ENCODE measurements at places on chromosomes 7 and 10.

DNA sequence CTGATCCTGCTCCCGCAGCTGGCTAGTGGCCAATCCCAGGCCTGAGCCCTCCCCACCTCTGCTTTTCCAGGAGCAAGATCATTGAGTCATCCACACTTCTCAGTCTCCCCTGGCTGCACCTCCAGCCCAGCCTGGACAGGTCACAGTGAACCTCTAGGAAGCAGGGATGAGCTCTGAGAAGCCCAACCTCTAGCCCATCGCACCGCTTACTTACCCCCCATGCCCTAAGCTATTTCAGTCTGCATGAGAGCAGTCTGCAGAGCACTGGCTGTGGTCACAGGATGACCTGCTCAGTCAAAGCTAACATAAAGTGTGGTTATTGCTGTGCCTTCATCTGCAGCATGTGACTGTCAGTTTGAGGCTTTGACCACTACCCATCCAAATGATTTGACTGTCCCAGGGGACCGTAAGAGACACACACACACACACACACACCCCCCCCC is 129.2 kb downstream of the SORBS1 start:
- no peak for DNase-seq

- no peak for DNase-seq
Measured at GRCh38 chr10:81969136-81969535, 94.1 kb downstream of the NRG3 start.

DNA sequence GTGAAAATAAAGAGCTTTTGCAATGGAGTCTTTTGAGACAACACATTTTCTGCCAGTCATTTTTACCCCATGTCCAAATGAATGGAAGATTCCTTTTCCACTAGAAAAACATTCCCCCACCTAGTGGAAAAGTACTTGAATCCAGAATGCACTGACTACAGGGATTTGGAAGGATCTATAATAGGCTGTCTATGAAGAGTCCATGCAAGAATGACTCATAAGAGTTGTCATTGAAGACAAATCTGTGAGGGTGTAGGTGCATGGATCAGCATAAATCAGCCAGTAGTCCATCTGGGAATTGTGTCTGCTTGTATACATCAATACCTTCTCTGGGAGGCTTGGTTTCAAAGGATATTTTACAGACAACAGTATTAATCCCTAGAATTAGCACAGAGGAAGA is 32.5 kb upstream of the TRUB1 start:
- no peak for DNase-seq

DNA sequence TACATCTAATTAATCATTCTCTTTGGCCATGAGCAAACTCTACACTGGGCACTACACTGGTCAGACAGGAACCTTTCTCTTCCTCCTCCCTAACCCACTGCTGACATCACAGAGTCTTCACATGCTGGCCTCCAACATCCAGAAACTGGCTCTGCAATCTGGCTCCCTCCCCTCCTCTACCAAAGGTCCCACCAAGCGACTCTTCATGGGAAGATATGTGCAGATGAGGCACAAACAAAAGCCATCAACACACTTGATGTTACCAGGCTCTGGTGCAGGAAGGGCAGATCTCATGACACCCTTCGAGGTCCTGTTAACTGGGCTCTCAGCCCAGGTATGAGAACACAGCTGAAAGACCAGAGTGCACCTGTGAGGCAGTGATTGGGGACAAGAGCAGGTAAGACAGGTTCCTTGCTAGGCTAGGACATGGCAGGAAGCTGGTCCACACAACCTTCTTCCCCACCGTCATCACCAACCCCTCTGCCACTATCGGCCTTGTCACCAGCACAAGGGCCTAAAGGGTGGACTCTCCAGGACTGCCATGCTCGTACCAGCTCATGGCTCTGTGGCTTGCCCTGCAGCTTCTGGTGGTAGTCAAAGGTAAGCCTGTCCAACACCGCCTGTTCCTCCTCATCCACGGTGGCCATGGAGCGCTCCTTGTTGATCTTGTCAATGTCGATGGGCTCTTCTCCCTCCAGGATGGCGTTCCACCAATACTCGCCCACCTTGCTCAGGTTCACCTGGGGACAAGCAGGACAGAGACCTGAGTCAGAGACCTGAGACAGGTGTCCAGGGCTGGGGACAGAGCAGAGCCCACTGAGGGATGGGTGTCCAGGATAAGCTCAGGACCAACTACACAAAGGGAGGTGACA is 66.6 kb upstream of the CAMK2B start:
- DNase-seq = no peak

GRCh38 chr10:29671228-29671780 is 36.5 kb upstream of the SVIL start:
- DNase-seq = no peak

GRCh38 chr10:52639652-52640051 is 132.9 kb downstream of the MBL2 start:
- no peak for DNase-seq

- DNase-seq = no peak
Measured at GRCh38 chr7:94683066-94683465, 27.1 kb upstream of the SGCE start.

DNA sequence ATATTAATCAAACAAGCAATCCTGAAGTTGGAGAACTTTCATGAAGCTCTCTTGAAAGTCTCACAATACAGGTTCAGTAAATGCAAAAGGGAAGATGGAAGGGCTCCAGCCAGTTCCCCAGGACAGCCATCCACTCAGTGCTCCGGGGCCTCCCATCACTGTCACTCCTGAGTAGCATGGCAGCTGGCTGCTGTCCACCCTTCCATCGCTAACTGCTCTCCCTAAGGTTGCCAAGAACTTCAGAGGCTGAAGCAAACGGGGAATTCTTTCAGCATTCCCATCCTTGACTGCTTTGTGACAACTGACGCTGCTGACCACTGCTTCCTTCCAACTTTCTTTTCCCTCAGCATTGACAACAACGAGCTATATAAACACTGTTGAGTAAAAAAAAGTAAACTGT is 69.1 kb downstream of the VPS41 start:
- DNase-seq = no peak

- no peak for DNase-seq
Measured at GRCh38 chr10:85741626-85742300, 624.8 kb downstream of the GRID1 start.

GRCh38 chr10:78547397-78547796 is 513.7 kb downstream of the RPS24 start:
- DNase-seq = no peak

DNA sequence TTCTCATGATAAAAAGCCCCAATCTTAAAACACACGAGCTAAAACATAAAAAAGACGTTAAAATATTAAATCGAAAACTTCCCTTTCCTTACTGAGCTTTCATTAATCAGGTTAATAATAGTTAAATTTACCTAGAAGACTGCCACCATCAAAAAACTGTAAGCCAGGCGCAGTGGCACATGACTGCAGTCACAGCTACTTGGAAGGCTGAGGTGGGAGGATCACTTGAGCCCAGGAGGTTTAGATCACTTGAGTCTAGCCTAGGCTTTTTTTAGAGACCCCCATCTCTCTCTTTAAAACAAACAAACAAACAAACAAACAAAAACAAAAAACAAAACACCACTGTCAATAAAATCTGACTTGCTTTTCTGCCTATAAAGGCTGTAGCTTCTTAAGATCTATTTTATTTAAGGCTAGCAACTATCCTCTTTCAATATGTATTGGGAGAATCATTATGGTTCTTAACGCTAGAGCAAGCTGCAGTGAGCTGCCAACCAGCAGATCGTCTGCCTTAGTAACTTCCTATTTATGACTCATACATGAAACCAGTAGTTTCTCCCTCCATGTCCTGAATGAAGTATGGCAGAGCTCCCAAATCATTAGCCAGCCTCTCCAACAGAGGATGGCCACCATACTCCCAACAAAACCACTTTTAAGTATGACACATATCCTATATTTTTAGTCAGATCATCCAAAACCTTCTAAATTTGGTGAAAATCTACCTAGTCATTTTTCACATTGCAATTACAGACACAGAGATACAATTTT is 163.7 kb downstream of the SRPK2 start:
- DNase-seq = no peak

- DNase-seq = no peak
Measured at GRCh38 chr7:156001496-156002260, 189.4 kb upstream of the SHH start.

DNA sequence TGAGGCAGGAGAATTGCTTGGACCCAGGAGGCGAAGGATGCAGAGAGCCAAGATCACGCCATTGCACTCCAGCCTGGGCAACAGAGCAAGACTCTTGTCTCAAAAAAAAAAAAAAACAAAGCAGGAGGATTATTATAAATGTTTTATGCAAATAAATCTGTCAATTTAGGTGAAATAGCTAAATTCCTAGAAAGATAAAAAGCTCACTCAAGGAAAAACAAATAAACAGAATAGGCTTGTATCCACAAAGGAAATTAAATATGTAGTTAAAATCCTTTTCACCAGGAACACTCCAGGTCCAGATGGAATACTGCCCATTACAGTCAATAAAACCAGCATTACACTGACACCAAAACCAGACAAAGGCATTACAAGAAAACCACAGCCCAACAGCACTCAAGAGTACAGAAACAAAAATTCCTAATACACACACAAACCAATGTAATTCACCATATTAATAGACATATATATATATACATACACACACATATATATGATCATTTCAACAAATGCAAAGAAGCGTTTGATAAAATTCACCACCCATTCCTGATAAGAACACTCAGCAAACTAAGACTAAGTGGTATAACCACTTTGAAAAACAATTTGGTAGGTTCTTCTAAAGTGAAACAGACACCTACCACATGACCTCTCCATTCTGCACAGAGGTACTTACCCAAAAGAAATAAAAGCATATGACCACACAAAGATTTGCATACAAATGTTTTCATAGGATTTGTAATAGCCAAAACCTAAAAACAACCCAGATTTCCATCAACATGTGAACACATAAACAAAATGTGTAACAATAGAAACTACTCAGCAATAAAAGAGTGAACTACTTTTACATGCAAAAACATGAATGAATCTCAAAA is 38.8 kb downstream of the ABI1 start:
- no peak for DNase-seq

DNA sequence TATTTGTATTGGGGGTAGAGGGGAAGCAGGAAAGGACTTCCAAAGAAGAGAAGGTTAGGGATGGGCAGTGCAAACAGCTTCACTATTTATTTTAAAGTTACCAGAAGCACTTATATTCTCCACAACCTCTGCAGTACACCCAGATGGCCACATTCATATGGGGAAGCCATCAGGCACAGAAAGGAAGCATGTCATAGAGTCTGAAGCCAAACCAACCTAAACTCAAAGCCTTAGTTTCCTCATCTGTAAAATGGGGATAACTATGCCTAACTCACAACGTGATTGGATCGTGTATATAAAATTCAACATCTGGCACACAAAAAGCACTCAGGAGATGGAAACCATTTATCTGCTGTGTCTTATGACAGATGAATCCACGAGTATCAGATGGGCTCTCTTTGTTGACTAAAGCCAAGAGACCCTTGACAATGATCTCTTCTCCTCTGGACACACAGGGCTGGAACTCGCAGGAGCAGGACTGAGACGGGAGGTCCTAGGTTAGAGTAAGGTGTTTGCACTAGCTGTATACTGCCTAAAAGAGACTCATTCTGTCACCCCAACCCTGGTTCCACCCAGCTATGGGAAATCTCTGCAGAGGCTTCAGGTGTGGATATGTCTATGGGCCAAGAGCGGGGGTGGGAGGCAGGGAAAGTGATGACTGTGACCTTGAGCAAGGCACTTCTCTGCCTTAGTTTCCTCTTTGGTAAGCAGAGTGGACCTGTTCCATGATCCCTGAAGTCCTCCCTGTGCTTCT is 1.8 kb downstream of the KIAA1549 start:
- peak; percentile 22 for DNase-seq

- DNase-seq = no peak
Measured at GRCh38 chr7:105222953-105223352, 165.8 kb downstream of the SRPK2 start.

DNA sequence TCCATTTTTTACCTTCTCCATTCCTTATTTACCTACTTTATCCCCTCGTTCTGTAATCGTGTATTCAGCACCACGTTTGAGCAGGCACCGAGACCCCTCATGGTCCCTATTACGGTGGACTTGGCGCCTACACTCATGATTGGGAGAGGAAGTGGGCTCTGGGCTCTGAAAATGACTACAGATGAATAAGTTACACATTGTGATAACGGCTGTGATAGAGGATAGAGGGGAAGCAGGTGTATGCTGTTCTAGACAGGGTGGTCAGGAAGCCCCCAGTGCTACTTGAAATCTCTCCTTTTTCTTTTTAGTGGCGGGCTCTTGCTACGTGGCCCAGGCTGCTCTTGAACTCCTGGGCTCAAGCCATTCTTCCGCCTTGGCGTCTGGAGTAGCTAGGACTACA is 59.8 kb downstream of the CAMK1D start:
- DNase-seq = no peak

DNA sequence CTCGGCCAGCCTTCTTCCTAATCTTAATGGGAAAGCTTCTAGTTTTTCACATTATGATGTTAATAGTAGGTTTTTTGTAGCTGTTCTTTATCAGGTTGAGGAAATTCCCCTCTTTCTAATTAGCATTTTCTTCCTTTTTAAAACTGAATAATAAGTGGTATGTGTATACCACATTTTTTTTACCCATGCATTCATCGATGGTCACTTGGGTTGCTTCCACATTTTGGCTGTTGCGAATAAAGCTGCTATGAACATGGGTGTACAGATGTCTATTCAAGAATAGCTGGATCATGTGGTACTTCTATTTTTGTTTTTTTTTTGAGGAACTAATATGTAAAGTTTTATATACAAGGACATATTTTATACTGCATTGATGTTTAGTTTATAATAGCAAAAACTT is 44.3 kb downstream of the NRF1 start:
- no peak for DNase-seq

GRCh38 chr10:10396601-10397000 is 621.1 kb upstream of the CELF2 start:
- no peak for DNase-seq

DNA sequence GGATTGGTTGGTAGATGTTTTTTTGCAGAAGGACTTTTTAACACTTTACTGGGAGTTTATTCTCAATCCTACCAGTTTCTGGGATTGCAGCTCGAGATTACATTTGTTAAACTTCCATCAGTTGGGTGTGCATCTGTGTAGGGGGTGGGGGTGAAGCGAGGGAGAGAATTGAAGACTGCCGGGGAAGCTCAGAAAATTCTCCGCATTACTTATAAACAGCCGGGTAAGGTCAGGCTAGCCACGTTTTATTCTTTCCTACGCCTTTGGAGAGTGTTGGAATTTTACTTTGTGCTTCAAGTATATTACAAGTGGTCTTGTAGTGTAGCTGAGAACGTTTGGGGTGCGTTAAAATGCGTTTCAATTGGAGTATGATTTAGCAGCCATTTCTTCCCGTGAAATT is 1.1 kb downstream of the PALS2 start:
- DNase-seq = no peak

Data from germinal center (tissue), 1 donor.